ENCODE measurements at places on chromosomes 2 and 18.

DNA sequence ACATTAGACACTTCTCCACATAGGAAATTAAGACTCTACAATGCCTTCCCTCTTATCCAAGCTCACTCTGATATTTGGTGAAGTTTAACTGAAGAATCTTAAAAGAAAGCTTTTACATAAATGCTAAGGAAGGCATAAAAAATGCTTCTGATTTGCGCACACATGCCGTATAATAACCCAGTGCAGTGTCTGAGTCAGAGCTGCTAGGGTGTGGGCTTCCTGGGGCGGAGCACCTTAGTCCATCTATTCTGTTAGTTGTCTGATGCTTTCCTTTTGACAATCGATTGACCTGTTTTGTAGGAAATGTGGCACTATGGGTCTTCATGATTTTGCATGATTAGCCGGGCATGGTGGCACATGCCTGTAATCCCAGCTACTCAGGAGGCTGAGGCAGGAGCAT lies 231.5 kb downstream of the AFF3 start:
- no peak for DNase-seq

DNA sequence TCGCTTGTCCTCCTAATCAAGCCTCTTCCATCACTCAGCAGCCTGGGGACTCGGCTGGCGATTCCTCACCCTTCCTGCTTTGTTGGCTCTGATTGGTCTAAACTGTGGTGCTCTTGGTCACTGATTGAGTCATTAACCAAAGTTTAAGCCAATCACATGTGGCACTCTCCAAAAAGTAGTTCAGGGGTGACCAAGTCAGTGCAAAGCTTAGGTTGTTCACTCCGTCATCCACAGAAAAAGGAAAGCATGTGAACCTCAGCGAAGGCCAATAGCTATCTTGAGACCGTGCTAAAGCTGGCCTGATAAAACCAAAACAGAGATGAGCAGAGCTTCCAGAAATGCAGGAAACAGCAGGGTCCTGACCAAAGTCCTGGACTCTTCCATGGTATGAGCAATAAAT lies 4.9 kb downstream of the ALPK2 start:
- no peak for DNase-seq

- DNase-seq: no peak
Observed at GRCh38 chr2:147689220-147689909, 155.5 kb upstream of the ACVR2A start.

- DNase-seq: no peak
Observed at GRCh38 chr2:118994778-118995177, 52.8 kb downstream of the MARCO start.

GRCh38 chr2:71686781-71687180 lies 233.4 kb downstream of the DYSF start:
- DNase-seq: no peak

- DNase-seq: no peak
Observed at GRCh38 chr2:184125867-184126266, 472.5 kb upstream of the ZNF804A start.

GRCh38 chr18:55354795-55355194 lies 233.2 kb downstream of the TCF4 start:
- DNase-seq: no peak
